ENCODE measurements at places on chromosomes 4 and X.

DNA sequence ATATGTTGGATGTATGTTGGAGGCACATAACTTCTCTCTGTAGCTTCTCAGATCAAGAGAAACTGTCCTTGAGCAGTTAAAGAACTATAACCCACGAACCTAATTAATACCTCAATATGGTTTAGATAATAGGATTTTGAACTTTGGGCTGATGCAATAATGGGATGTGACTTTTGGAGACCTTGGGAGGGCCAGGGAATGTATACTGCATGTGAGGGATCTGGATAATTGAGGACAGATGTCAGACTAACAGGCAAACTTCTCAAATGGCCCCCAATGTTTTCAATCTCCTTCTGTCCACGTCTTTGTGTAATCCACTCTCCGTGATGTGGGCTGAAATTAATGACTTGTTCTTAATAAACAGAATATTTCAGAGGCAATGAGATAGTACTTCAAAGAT is 202.2 kb upstream of the FAT4 start:
- no peak for DNase-seq

GRCh38 chrX:153400146-153401132 is 711 bp downstream of the PNMA6E start:
- DNase-seq = no peak

DNA sequence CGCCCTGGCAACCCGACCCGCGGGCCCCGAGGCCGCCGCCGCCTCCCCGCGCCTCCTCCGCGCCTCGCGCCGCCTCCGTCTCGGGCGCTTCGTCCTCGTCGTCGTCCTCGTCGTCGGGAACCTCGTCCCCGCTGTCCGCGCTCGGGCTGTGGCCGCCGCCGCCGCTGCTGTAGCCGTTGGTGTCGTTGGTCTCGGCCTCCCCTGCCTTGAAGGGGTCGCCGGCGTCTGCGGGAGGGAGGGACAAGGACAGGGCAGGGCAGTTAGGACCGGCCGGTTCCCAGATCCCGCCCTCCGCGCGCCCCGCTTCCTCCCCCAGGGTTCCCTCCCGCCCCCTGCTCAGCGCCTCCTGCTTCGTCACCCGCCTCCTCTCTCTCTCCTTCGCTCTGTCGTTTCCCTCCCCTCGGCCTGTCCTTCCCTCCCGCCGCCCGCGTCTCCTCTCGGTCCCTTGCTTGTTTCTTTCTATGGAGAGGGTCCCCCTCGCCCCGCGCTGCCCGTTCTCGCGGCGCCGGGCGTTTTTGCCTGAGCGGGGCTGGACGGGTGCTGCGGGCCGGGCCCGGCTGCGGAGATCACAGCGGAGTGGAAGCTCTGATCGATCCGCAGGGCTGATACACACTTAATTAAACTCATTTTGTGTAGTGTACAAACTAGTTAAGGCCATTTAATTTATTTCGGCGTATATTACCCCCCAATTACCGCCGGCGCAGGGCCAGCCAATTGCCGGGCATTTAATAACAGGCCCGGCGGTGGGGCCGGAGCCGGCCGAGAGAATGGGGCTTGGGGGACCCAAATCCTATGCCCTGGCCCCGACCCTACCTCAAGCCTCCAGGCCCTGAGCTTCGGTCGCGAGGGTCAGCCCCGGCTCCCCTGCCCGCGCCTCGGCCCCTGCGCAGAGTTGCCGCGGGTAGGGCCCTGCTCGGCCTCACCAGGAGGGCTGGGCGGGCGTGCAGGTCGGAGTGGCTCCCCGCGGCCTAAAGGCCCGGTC is 2.4 kb downstream of the NKX1-1 start:
- no peak for DNase-seq

DNA sequence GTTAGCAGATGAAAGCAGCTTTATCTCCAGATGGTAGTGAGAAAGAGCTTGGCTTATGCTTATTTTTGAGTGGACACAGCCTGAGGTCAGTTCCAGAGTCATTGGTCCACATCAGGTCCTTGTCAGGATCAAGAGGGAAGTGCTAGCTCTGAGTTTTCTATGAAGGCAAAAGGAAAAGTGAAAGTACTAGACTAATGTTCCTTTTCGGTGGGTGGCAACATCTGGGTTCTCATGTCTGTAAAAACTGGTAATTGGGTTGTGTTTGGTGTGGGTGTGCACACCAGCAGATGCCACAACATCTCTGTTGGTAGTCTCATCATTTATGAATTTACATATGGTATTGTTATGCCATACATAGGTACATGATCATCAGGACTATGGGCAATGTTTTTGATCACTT is 210.5 kb downstream of the PWWP3B start:
- DNase-seq = no peak

DNA sequence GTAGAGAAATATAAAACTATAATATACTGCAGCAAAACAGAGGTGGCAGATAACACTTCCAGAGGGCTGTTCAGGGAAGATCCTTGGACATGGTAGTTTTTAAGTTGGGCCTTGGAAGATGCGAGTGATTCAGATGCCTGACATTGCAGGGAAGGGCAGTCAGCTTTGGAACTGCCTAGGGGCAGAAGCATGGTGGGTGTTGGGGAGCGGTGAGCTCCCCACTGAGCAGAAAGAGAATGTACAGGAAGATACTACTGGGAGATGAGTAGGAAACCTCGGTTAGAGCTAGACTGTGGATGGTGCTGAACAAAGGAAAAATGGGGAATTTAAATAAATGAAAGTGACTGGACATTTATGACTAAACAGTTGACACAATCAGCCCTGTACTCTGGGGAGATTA is 24.9 kb upstream of the SEC24B start:
- DNase-seq = no peak

DNA sequence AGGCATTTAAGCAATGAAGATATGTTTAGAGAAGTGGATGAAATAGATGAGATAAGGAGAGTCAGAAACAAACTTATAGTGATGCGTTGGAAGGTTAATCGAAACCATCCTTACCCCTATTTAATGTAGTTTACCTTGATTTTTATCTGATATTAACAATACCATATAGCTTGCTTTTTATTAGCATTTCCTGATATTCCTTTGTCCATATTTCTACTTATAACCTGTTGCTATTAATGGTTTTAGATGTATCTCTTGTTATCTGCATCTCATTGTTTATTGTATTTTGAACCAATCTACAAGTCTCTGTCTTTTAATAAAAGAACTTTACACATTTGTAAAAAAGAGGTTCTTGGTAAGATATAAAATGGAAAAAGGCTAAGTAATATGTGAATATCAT is 1.6 kb downstream of the TCEAL9 start:
- DNase-seq = no peak

- DNase-seq = no peak
These were observed 25.0 kb upstream of the CWH43 start for GRCh38 chr4:48960988-48961635.

GRCh38 chrX:50157545-50158135 is 43.2 kb downstream of the AKAP4 start:
- no peak for DNase-seq

- DNase-seq = no peak
These were observed 168.8 kb upstream of the FAM47A start for GRCh38 chrX:34300871-34301270.

DNA sequence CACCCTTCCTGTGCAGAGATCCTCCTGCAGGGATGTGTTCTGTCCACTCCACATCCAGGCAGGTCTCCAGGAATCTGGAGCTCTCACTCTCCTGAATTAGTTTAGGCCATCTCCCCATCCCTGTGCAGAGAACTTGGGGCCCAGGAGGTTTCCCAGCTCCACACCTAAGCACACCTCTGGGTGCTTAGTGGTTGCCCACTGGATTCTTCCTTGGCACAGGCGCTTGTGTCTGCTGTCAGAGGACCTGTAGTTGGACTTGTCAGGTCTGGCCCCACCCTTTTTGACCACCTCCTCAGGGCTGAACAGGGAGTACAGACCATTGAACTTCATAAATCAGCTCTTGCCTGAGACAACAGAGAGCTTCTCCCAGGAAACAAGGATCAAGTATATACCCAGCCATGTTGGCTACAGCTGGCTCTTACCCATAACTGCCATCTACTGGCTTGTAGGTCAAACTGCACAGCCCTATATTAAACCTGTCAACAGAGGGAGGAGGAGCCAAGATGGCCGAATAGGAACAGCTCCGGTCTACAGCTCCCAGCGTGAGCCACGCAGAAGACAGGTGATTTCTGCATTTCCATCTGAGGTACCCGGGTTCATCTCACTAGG is 275.5 kb downstream of the PPARGC1A start:
- DNase-seq = no peak

GRCh38 chrX:41412261-41413081 is 34.7 kb upstream of the NYX start:
- DNase-seq = no peak

DNA sequence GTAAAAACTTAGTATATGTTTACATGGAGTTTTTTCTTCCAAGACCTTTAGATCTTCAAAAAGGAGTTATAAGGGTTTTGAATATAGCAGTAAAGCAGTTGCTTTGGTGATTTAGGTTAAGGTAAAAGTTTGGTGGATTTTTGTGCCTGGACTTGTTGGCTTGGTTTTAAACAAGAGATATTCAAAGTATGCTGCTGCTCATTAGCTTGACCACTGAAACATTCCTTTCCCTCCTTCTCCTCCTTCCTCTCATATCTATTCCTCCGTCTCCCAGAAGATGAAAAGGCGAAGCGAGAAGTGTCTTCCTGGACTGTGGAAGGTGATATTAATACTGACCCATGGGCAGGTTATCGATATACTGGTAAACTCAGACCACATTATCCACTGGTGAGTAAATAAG is 38.4 kb downstream of the METAP1 start:
- no peak for DNase-seq

DNA sequence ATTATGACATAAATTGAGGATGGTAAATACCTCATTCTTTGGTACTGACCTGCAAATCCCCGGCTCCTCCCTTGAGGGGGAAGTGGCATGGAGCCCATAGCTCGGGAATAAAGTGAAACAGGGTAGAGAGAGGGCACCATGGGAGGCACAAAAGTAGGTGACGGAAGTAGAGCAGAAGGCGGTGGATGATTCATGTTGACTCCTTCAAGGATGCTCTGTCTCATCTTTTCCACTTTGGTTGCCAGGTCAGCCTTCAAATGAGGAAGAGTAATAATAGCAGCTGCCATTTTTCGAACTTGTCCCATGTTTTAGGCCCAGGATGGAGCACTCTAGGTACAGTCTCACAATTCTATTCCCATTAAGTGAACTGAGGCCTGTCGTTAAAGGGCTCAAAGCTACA is 41.4 kb upstream of the PHF8 start:
- no peak for DNase-seq

- no peak for DNase-seq
These were observed 48.5 kb downstream of the NELFA start for GRCh38 chr4:1960170-1960825.

DNA sequence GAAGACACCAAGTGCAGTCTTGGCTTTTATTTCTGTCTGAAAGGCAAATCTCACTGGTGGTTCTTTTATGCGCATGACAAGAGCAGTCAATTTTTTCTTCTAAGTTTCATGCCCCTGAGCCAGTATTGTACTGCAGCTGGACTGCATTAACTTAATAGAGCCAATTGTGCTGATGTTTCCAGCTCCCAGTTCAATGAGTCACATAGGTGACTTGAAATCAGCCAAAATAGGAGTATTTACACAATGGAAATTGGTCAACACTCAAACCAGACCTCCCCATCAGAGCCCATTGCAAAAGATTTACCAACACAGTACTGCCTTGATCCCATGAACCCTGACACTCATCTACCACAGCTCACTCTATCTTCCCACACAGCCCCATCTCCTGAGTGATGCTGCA is 100.3 kb upstream of the GUCY1A1 start:
- no peak for DNase-seq

- no peak for DNase-seq
These were observed 98.3 kb downstream of the STOX2 start for GRCh38 chr4:184003433-184003832.

GRCh38 chr4:144750348-144750747 is 104.4 kb downstream of the HHIP start:
- no peak for DNase-seq
